ENCODE measurements at places on chromosomes 5 and 9.

- no peak for DNase-seq
Measured at GRCh38 chr9:130498918-130499698, 54.3 kb downstream of the ASS1 start.

DNA sequence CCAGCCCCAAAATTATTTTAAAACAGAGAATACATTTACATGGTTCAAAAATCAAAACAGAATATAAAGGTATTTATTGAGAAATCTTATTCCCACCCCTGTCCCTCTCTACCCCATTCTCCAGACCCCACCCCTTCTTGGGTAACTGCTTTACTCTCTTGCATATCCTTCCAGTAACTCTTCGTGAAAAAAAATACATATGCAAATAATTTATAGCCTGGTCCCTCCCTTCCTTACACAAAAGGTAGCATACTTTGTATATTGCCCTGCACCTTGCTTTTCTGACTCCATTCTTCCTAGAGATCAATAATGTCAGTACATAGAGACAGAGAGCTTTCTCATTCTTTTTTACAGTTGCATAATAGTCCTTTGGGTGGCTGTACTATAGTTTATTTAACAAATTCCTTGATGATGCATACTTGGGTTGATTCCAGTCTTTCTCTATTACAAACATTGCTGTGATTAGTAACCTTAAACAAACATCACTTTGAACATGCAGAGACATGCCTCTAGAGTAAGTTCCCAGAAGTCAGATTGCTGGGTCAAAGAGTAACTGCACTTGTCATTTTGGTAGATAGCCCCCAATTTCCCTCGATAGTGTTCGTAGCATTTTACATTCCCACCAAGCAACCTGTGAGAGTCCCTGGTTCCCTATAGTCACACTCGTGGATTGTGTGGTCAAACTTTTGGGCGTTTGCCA lies 47.9 kb downstream of the STOM start:
- DNase-seq, result no peak

DNA sequence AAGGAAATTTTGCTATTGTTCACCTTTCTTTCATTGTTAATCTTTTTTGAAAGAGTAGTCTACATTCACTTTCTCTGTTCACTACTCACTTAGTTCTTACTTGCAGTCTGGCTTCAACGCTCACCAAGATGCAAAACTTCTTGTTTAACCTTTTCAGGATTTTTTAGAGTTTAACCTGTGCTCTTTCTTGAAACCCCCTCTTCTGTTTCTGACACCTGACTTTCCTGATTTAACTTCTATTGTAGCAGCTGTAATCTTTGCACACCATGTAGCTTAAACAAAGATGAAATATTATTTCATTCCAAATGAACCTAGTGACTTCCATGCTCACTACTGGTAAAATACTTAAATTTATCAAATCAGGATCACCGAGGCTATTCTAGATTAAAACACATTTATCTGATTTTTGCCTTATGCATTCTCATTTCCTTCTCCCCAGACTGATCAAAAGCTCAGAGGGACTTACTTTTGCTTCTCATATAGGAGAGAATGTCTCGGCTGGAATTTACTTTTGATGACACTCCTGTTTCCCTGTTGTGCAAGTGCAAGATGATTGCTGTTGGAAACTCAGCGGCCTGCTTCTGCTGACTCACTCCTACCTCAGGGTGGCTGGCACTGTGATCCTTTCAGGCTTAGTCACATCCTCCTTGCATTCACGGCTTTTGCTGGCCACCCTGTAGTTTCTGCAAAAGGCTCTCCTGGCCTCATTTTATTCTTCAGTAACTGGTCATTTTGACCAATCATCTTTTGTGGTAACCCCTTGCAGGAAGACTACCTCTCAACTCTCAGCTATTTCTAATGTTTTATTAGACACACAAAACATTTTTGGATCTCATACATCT lies 109.3 kb upstream of the IFNE start:
- no peak for DNase-seq

DNA sequence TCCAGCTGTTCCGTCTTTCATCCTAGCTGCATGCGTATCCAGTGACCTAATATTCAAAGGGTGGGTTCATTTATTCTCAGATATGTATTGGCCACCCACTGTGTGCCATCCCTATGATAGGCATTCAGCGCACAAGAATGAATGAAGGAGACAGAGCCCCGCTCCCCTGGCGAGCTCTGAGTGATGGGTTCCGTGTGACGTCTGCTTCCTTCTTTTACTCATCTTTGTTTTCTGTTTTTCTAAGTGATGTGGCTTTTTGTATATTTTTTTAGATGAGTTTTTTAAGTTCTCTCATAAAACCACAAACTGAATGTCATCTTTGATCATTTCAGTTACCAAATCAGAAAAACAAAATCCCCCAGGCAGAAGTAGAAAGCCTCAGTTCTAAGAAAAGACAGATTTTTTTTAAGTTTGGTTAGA lies 168.3 kb upstream of the OTULINL start:
- no peak for DNase-seq

- no peak for DNase-seq
Measured at GRCh38 chr5:30040488-30041118, 1152.9 kb upstream of the CDH6 start.

GRCh38 chr9:98172604-98173003 lies 19.8 kb downstream of the CORO2A start:
- DNase-seq, result no peak

DNA sequence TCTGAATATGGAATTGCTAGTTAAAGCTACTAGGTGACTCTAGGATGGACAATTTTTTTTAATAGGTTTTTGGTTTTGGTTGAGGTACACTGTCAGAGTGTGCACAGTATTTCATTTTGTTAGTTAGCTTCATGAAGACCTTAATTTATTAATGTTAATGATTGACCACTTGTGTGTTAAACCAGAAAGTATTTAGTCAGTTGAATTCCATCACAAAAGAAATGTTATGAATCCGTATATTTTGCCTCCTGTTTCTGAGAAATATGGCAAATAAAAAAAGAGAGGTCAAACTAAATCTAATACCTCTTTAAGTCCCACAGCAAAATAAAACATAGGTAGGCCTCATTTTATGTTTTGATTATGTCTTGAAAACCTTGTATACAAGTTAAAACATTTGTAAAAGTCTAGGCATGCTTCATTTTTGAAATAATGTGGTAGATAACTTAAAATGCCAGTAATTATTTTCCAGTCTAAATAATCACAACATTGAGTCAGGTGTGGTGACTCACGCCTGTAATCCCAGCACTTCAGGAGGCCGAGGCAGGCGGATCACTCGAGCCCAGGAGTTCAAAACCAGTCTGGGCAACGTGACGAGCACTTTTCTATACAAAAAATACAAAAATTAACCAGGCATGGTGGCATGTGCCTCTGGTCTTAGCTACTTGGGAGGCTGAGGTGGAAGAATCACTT lies 50.8 kb downstream of the ITGA1 start:
- no peak for DNase-seq

DNA sequence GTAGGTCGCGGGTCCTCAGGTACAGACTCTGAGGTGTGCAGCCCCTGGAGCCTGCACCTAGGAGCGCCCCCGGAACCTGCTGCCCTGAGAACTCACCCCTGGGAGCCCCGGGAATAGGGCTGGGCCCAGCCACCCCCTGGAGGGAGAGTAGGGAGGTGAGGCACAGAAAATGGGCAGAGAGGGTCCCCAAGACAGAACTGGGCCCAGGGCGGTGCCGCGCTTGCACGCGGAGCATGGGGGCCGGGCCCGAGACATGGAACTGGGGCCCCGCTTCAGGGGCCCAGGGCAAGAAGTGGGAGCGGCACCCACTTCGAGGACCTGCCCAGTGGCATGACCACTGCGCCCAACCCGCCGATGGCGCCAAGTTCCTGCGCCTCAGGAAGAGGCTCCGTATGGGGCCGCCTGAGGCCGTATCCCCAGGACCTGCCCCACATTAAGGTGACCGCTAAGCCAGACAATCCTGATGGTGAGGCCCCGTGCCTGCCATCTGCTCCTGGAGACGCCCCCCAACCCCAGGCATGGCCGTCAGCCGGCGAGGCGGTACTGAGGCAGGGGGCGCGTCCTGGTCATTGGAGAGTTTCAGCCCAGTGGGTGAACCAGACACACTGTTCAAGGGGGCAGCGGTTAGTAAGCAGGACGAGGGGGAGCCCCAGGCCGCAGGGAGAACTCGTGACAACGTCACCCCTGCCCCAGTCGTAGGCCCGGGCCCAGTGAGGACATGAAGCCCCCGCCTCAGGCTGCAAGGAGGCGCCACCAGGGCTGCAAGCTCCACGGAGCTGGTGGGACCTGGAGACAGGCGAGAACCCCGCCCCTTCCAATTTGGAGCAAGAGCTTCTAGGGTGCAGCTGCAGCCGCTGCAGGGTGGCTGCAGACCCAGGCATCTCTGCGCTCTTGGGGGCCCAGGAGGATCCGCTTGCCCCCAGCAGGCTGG lies 89.5 kb upstream of the PUM3 start:
- no peak for DNase-seq

- no peak for DNase-seq
Measured at GRCh38 chr9:113690055-113690740, 185.9 kb upstream of the ZNF618 start.

GRCh38 chr5:157076558-157076957 lies 17.6 kb upstream of the HAVCR1 start:
- DNase-seq, result no peak

- DNase-seq, result no peak
Measured at GRCh38 chr5:36060420-36060887, 6.2 kb downstream of the UGT3A2 start.

GRCh38 chr5:74232276-74232675 lies 408.3 kb downstream of the ENC1 start:
- DNase-seq, result no peak

DNA sequence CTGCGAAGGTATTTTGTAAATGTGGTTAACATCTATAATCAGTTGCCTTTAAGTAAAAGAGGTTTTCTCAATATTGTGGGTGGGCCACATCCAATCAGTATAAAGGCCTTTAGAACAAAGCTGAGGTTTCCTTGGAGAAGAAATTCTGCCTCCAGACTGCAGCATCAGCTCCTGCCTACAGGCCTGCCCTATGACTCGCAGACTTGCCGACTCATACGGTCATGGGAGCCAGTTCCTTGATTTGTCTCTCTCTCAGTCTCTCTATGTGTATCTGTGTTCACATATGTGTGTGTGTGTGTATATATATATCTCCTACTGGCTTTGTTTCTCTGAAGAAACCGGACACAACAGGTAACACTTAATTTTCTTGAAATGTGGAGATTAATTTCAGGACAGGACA lies 45.3 kb downstream of the SLC36A1 start:
- no peak for DNase-seq

GRCh38 chr5:10699281-10699874 lies 61.7 kb downstream of the DAP start:
- no peak for DNase-seq

DNA sequence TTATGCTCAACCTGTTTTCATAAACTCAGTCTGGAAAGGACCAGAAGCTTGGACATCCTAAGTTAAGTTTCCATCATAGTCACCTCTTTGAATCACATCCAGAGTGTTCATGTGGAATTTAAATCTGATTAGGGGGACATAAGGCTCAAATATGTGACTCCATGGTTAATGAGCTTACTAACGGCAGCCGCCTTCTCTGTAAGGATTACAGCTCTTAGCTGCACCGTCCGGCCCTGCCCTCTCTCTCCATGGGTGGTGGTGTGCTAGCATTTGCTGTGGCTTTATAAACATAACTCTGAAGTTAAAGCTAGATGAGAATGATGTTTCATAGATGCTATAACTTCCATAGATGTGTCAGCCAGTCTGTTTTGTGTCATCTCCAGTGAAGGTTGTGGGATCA lies 156.5 kb downstream of the TRIO start:
- DNase-seq, result no peak

DNA sequence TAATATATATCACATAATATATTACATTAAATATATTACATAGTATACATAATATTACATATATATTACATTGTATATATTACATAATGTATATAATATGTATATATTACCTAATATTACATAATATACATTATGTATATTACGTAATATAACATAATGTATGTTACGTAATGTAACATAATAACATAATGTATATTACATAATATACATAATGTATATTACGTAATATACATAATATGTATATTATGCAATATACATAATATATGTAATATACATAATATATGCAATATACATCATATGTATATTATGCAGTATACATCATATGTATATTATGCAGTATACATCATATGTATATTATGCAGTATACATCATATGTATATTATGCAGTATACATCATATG lies 19.1 kb downstream of the CYLC2 start:
- DNase-seq, result no peak

- DNase-seq, result no peak
Measured at GRCh38 chr5:159409801-159410200, 79.5 kb upstream of the IL12B start.

DNA sequence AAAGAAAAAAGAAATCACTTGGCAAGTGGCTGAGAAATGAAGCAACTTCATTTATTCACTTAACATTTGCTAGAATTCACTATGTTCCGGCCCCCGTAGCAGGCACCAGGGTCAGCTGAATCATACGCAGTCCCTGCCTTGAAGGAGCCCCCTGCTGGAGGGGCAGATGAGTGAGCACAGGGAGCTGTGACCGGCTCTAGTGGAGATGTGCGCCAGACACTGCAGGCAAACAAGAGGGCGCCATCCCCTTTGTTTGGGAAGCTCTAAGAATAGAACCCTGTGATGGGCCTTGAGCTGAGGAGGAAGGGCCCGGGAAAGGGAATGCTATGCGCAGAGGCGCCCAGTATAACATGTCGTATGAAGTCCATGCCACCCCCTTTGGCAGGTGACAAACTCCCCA lies 20.2 kb upstream of the RPL26L1 start:
- no peak for DNase-seq

DNA sequence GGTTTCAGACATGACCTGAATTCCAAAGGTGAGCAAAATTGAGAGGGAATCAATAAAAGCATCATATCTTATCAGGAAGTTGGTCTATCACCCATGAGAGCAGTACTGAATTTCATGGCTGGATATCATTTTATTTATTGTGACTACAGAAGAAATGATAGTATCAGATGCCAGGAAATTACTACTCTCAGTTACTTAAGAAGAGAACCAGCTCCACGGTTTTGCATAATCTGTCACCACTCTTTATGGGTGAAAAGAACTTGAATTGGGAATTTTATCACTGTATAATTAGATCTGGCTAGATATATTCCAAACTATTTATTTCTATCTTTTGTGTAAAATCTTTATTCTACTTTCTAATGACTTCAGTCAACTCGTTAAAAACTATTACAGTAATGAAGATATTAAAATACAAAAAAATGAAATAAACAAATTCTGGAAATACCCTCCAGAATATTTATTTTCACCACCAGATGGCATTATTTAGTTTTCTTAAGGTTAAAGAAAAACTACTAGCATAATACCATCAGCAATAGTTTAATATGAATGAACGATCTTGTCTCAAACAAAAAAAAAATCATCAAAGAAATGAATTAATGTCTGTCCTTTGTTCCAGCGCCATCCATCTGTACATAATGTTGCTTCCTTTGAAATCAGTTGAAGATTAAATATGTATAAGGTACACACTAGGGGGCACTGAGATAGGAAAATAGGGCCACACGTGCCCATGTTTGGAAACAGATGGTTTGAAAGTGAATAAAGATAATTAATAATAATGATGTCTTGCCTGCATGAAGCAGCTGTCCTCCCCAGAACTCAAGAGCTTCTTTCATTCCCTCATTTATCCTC lies 84.7 kb upstream of the SLCO6A1 start:
- DNase-seq, result no peak

- no peak for DNase-seq
Measured at GRCh38 chr5:73759771-73760170, 133.8 kb downstream of the ARHGEF28 start.
